ENCODE measurements at places on chromosomes 7 and 10.
A peak's percentile ranks its signal among the peaks of the same experiment; 100 is the strongest.

DNA sequence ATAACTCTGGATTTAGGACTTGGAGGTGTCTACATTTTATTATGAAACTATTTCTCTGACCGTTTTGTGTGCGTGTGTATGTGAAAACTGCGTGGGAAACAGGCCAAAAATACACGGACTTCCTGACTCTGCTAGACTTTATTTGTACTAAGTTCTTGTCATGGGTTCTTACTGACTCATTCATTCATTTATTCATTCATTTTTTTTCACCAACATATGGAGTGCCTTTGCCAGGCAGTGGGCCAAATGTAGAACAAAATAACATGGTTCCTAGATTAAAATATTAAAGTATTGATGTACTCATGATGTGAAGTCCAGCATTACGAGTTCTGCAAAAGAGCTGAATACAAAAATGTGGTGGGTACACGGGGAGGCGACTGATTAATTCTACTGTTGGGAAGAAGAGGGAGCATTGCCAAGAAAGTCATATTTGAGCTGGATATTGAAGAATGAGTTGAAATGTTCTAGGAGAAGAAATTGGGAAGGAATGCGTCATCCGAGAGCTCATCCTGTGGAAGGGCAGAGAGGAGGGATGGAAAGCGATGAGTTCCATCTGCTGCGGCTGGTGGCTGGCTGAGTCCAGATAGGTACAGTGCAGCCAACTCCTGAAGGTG, 24.6 kb downstream of the CACNB2 start:
- no peak for DNase-seq

GRCh38 chr10:30630571-30630970, 1.0 kb upstream of the LYZL2 start:
- DNase-seq = peak; percentile 85

GRCh38 chr7:67453580-67454380, 457.1 kb downstream of the TYW1 start:
- DNase-seq = no peak

DNA sequence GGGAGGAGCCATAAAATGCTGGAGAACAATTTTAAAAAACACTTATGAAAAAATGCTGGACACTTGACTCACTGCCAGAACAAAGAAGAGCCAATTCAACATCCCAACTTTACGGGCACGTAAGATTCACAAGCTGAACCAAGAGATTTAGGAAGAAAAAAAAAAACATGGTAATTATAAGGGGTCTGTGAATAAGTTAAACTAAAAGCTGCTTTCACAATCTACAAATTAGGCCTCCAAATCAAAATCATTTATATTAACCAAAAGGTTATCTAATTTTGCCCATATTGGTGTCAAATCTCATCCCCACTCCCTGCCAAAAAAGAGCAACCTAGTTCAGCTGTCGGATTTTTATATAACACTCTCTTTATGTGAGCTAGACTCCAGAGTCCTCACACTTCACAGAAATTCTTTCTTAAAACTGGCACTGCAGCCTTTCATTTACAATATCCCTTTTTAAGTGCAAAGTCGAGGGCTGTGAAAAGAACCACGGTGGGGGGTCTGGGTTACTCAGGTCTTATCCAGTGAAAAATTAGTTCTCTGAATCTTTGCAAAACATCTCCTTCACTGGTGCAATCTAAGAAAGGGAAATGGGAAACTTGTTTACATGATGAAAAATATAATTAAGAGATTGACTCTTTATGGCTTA, 30.4 kb upstream of the DGKI start:
- no peak for DNase-seq

DNA sequence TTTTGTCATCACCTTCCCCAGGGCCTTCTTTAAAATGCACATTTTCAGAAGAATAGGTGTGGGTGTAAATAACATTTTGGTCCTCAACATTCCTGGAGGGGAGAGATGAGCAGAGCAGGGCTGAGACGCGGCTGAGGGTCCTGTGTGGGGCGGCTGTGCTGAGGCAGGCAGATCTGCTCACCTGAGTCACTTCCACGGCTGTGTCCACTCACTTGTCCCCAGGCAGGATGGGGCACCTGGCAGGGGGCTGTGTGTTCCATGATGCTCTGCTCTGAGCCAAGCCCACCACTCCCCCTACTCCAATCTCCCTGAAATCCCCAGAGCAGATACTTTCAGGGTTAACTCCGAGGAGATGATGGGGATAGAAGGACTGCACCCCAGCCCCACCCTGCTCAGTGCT, 93.8 kb downstream of the GLRX3 start:
- DNase-seq = no peak

GRCh38 chr7:134632937-134633540, 13.6 kb upstream of the BPGM start:
- peak; percentile 54 for DNase-seq

DNA sequence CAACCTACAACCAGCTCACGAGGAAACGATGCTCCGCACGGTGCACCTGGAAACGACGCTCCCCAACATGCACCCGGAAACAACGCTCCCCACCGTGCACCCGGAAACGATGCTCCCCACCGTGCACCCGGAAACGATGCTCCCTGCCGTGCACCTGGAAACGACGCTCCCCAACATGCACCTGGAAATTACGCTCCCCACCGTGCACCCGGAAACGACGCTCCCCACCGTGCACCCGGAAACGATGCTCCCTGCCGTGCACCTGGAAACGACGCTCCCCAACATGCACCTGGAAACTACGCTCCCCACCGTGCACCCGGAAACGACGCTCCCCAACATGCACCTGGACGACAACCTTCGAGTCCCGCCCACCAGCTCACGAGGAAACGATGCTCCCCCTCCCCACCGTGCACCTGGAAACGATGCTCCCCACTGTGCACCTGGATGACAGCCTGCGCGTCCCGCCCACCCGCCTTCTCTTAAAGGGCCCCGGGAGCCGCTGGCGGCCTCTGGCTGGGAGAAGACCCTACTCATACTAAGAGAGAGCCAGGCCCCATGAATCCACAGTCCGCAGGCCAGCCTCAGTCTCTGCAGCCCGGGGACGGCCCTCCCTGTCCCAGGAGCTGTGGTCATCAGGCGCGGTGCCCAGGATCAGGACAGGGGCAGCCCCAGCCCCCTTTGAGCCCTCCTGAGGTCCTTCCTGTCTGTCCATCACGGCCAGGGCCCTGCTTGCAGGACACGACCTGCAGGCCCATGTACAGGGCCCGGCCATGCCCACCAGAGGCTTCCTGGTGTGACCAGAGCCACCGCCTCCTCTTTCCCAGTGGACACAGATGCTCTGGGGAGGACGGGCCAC, 98.3 kb downstream of the PDGFA start:
- no peak for DNase-seq

GRCh38 chr7:1170741-1171501, 10.9 kb upstream of the ZFAND2A start:
- no peak for DNase-seq

- no peak for DNase-seq
Measured at GRCh38 chr10:72298592-72299519, 25.1 kb downstream of the DDIT4 start.

GRCh38 chr10:63491588-63492316, 26.0 kb upstream of the JMJD1C start:
- DNase-seq = peak; percentile 97

DNA sequence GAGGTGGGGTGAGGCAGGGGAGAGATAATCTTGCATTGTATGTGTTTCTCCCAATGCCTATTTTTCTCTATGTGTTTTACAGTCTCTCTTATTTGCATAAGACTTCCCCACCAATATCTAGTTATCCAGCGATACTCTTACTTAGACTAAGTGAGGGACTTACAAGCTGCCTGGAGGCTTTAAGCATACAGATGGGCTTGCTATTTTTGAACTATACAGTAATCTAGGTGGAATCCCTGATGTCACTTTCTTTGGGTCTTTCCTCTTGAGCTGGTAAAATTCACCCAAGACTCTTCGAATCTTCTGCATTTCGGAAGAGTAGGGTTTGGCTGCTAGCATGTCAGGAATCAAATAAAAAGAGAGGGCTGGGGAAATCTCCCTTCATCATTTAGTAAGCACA, 76.6 kb downstream of the NDUFB2 start:
- DNase-seq = no peak

DNA sequence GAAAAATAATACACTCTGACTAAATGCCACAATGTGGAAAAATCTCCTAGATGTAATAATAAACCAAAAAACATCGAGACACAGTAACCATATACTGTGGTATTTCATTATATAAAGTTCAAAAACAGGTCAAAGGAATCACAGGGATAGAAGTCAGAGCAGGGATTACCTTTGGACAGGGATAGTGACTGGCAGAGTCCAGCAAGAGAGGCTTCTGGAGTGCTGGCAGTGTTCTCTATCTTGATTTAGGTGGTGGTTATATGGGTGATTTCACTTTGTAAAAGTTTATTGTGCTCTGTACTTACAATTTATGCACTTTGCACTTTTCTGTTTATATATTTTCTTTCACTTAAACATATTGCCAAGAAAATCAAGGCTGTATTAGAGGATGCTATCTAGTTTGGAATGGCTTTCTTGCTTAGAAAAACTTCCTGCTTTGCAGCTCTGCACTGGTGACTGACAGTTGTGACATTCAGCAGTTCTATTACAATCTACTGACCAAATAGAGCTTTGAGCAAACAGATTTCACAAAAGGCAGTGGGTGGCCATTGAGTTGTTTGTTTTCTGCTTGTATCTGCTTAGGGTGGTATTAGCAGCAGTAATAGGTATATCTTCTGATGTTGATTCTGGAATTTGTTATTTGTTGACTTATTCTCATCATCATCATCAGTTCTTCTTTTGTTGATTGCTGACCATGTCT, 263.6 kb upstream of the LRGUK start:
- no peak for DNase-seq

GRCh38 chr7:6186577-6186976, 85.8 kb downstream of the CYTH3 start:
- DNase-seq = no peak

GRCh38 chr7:44678471-44679179, 70.0 kb upstream of the ZMIZ2 start:
- peak; percentile 92 for DNase-seq

DNA sequence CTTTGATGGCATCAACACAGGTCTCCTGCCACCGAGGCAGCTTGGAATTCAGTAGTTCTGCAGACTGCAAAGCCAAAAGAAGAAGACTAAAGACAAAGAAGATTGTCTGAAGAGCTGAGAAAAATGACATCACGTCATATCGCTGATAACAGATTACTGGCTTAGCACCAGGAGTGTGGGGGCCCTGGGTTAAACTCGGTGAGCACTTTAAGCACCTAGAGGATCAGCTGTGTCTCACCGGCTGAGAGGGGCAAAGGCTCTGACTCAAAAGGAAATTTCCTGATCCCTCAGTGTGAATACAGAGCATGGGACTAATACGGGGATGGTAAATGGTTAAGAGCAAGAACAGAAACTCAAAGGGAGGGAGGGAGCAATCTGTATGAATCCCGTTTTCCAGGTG, 30.7 kb downstream of the BRI3 start:
- no peak for DNase-seq

GRCh38 chr7:92576296-92576695, 13.9 kb downstream of the FAM133B start:
- DNase-seq = no peak

DNA sequence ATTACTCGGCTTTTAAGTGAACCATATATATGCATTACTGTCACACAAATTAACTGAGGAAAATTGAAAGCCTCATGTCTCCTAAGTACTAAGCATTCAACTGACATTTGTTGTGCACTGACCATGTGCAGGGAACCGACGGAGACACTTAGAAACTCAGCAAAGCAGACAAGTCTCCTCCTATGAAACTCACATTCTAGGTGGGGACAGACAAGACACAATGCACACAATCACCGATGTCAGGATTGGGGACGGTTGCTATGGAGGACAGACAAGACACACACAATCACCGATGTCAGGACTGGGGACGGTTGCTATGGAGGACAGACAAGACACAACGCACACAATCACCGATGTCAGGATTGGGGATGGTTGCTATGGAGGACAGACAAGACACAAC, 134.0 kb downstream of the PTPRN2 start:
- no peak for DNase-seq

- no peak for DNase-seq
Measured at GRCh38 chr10:115082506-115082905, 10.7 kb upstream of the ATRNL1 start.

- peak; percentile 54 for DNase-seq
Measured at GRCh38 chr10:90530521-90530920, 327.3 kb downstream of the HTR7 start.

- no peak for DNase-seq
Measured at GRCh38 chr10:35387768-35388167, 51.5 kb downstream of the CCNY start.

- DNase-seq = no peak
Measured at GRCh38 chr10:103793429-103793828, 61.9 kb downstream of the SH3PXD2A start.

DNA sequence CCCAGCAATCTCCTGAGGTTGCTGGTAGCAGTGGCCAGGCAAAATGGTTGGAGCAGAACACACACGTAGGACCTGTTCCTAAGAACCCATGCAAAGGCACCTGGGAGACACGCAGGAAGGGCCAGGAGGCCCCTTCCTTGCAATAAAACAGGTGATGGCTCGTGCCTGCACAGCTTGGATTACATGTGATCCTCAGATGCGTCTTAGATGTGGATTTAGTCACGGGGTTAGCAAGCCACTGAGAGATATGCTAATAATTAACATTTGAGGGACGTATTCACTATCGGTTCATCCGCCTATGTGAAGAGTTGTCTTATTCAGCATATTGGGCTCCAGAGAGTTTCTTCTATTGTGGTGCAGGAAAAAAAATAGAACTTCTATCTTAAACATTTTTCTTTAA, 4.6 kb upstream of the RHEB start:
- no peak for DNase-seq

DNA sequence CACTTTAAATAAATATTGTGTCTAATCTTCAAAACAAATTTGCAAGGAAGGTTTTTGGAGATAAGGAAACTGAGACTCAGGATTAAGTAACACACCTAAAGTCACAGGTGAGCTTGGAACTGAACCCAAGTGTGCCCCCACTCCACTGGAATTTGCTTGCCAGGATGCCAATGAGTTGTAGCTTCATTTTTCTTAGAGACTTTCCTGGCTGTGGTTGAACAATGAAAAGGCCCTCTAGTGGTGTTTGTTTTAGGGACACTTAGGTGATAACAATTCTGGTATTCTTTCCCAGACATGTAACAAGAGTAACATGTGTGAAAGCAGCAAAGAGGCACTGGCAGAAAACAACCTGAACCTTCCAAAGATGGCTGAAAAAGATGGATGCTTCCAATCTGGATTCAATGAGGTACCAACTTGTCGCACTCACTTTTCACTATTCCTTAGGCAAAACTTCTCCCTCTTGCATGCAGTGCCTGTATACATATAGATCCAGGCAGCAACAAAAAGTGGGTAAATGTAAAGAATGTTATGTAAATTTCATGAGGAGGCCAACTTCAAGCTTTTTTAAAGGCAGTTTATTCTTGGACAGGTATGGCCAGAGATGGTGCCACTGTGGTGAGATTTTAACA, 1.5 kb downstream of the IL6 start:
- peak; percentile 78 for DNase-seq

DNA sequence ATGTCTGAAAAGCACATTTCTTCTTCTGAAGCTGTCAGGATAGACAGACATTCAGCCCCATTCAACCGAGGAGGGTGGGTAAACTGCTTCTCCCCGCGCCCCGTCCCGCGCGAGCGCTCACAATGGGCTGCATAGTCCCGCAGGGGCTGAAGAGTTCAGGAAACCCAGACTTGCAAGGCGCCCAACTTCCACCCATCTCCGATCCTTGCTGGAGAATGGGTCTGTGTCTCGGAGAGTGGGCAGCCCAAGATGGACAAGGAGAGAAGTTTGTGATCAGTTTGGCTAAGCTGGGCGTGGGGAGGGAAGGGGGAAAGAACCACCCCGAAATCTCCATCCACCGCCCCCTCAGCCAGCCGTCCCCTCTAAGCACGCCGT, 686 bp downstream of the AASS start:
- peak; percentile 24 for DNase-seq

Data from cardiac muscle cell (in vitro differentiated cells and primary cell).